ENCODE measurements at places on chromosomes 7 and 10.

- no peak for DNase-seq
These were observed 13.5 kb downstream of the EPHB6 start for GRCh38 chr7:142868188-142868985.

DNA sequence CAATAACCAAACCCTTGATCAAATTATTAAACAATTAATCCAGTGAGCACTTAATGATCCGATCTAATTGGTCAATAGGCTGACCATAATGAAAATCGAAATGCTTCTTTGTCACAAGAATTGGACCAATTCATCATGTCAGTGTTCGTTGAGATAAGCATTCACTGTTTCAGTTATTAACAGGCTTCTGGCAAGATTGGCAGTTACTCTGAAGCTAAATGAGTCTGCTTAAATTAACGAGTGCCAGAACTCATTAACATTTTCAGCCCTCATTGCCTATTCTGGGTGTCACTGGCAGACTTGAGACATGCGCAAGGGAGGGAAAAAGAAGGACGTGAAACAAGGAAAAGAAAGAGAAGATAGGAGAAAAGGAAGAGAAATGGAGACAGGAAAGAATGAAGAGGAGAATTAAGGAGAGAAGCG lies 30.7 kb upstream of the SLC26A3 start:
- DNase-seq = no peak

DNA sequence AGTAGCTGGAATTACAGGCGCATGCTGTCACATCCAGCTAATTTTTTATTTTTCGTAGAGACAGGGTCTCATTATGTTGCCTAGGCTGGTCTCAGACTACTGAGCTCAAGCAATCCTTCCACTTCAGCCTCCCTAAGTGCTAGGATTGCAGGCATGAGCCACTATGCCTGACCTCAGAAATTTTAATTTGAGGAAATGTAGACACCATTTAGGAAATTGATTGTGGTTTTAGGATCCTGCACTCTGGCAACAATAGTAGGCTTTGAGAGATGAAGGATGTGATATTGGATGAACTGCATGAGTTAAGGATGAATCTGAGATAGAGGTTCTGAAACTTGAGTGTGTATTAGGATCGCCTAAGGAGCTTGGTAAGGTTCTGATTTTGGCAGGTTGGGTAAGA lies 66.5 kb downstream of the PPP1R9A start:
- DNase-seq = no peak

GRCh38 chr7:139036901-139037300 lies 1.1 kb upstream of the ZC3HAV1L start:
- DNase-seq = no peak

GRCh38 chr7:131895541-131896164 lies 339.2 kb upstream of the PODXL start:
- no peak for DNase-seq

DNA sequence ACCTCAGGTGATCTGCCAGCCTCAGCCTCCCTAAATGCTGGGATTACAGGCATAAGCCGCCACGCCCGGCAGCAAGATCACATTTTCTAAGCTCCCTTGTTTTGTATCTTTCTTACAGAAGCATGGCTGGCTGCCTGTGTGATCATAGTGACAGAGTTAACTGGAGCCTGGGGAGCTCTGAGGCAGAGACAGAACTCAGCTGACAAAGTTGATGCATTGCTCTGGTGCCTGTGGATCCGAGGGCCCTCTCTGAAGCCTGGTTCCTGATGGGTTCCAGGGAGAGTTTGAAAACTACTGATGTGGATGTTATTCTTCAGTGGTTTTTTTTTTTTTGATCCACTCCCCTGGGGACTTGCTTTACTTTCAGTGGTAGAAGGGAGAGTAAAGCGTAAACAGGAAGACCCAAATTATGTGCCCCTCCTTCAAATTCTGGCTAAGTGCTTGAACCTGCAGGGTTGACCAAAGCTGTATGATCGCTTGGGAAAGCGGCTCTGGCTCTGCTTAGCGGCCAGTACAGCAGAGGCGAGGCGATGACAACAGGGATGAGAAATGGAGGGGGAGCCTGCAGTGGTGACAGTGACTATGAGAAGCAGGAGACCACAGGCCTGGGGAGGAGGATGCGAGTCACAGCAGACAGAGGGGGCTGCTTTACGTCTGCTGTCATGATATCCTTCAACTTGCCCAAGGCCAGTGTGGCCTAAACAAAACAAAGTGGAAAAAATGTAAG lies 6.8 kb upstream of the EFCAB10 start:
- DNase-seq = no peak

DNA sequence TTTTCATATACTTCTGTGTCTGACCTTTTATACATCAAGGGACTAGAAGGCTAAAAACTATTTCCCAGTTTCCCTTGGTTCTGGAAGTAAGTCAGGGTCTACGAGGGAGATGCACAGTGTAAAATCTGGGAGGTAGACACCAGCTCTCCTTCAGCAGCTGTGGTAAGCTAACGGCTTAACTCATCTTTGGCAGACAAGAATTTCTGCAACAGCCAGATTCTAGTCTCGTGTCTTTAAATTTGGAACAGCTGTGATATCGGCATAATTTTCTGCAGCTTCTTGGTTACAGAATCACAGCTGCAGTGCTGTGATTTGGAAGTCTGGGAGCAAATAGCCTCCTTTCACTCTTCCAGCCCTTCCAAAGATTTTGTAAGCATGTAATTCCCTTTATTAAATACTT lies 37.4 kb upstream of the ABCB4 start:
- no peak for DNase-seq

- no peak for DNase-seq
These were observed 77.4 kb downstream of the PON1 start for GRCh38 chr7:95246831-95247370.

DNA sequence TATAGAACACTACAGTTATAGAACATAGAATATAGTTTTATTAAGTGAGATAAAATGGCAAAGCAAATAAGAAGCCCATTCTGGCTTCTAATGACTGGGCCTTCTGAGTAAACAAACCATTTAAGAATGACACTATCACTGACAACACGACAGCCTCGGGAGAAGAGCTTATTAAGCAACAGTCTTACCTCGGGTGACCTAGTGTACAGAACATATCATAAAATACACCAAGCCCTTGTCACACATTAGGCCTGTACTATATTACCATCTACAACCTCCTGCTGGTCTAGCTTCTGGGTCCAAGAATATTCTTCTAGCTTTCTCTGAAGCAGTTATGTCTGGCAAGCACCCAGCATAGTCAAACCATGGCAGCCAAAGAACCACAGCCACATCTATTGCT lies 32.0 kb downstream of the CCDC186 start:
- no peak for DNase-seq
